ENCODE measurements at places on chromosomes 11 and 22.

GRCh38 chr11:43523632-43524031 is 156.9 kb upstream of the HSD17B12 start:
- DNase-seq, result no peak

- no peak for DNase-seq
These were observed 3.1 kb downstream of the EED start for GRCh38 chr11:86247608-86248007.

GRCh38 chr22:41398921-41399320 is 17.2 kb downstream of the TEF start:
- no peak for DNase-seq

- DNase-seq, result no peak
These were observed 10.6 kb downstream of the SPTBN2 start for GRCh38 chr11:66718320-66718971.

DNA sequence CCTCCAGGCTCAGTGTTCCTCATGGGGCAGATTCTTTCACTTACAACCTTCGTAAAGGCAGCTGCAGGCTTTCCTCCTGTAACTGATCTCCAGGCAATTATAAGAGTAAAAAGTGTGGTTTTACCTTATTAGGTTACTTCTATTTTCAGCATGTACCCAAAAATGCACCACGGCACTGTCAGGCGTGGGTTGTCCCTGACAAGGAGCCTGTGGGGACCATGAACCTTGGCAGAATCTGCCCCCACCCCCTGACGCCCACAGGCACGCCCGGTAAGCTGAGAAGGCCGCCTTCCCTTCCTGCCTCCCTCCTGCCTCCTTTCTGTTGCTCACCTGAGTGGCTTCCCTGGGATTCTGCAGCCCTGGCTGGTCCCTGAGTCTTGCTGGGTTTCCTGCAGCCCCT is 1383.3 kb downstream of the TBC1D22A start:
- DNase-seq, result no peak

DNA sequence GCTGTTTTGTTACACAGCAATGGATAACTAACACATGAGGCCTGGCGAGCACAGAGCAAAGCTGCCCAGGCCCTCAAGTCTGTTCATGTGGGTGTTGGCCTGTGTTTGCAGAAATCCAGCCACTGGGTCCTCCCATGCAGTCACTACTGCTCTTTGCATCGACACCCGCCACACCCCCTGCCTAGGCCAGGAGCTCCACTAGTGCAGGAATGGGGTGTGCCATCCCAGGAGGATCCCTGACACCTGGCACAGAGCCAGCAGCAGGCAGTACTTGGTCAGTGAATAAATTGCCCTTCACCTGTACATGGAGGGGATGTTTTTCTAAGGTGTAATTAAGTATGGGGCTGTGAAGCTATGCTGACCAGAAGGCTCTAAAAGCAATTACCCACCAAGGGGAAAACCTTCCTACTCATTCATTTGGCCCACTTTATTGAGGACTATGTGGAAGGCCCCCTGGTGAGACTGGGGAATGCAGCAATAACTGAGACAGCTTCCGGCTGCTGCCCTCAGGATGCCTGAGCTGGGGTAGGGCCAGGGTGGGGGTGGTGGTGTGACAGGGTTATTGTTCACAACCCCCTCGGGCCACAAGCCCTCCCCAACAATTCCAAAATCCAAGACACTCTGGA is 160.8 kb downstream of the CRYBB2 start:
- no peak for DNase-seq

DNA sequence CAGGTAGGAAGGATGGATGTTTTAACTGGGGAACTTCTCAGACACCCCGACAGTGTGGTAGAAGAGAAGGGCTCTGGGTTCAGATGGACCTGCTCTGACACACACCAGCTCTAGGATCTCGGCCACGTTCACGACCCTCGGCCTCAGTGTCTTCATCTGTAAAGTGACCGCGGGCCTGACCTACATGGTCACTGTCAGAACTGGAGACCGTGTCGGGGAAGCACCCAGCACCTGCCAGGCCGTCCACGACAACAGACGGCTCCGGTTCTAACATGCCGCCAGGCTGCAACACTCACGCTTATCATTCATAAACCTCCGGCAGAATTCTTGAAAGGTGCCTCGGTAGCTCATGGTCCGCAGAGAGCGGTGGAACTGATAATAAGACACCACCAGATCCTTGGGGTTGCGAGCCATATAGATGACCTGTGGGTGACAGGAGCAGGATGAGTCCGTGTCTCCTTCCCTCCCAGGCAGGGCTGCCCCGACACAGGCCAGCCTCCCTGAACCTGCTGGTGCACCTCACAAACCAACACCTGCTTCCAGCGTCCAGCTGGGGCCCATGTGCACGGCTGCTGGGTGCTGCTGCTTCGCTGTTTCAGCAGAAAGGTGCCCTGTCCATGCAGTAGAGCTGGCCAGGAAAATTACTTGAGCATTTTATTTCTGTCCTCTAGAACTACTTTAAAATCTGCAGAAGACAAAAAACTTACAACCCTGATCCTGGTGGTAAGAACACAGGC is 23.6 kb downstream of the SULT4A1 start:
- no peak for DNase-seq

- no peak for DNase-seq
These were observed 1.5 kb downstream of the SF1 start for GRCh38 chr11:64776875-64777274.

DNA sequence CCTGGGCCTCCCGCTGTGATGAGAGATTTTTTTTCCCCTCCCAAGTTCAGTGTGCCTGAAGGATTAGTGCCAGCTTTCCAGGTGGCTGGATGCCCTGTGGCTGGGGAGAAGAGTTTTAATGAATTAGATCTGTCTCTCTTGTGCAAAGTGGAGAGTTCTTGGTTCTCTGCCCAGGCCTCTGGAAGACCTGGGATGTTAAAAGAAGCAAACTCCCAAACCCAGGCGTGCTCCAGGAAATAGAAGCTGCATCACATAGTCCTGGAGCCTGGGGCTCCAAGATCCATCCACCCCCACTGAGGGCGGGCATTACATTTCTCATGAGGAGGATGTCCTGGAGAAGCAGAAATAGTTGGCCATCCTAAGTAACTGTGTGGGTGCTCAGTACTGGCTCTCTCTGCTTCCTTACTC is 30.6 kb downstream of the SDHAF2 start:
- DNase-seq, result no peak

- no peak for DNase-seq
These were observed 40.3 kb downstream of the IGF2 start for GRCh38 chr11:2098691-2099515.

Measured in thoracic aorta (tissue), 2 donors.